HL-60 (cell line): ENCODE measurements at places on chromosomes 2 and 18.

GRCh38 chr2:43059183-43059897, 167.1 kb downstream of the ZFP36L2 start:
- peak; percentile 86 for DNase-seq

DNA sequence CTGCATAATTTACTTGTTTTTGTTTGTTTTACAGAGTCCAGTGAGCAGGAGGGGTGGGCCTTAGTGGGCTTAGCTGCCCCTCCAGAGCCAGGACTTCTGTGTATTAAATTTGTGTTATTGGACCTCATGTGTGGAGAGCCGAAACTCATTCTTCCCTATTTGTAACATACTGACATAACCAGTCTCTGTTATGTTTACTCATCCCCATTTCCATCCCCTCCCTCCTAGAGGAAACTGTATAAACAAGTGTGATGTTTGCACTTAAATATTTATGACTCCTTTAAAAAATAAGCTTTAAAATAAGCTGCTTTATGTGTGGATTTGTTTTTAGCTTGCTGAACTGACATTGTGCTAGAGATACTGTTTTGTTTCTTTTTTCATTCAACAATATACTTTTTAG, 13.8 kb downstream of the ZNF512 start:
- no peak for DNase-seq

DNA sequence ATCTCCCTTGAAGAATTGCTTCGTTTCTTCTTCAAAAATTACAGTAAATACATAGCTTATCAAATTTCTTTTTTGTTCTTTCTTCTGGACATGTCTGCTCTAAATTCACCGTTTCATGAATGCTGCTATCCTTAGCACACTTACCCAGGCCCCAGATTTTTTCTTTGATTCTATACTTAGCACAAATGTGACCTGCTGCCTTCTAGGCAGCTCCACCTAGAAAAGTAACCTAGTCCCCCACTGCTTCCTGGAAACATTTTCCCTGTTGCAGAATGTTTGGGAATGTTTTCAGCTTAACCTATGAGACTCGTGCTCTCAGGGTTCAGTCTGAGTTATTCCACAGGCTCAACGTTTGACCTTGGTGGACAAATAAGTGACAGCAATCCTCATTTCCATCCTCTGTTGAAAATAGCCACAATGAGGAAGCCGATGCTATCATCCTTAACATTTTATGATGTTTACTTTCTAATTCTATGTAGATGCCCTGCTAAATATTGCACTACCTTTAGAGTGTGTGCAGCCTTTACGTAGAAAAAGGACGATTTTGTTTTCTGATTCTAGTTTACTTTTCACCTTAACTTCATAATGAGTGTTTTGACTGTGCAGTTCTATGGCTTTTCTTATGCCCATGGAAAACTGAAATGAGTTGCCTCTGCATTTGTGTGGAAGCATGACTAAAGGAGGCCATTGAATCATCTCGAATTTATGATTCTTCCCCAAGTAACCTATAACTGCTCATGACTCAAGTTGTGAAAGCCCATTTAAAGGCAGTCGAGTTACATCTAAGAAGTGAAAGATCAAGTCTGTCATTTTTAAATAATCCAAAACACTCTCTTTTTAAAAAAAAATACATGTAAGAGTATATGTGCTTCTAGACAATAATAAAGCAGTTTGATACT, 47.7 kb downstream of the TMEM182 start:
- no peak for DNase-seq

DNA sequence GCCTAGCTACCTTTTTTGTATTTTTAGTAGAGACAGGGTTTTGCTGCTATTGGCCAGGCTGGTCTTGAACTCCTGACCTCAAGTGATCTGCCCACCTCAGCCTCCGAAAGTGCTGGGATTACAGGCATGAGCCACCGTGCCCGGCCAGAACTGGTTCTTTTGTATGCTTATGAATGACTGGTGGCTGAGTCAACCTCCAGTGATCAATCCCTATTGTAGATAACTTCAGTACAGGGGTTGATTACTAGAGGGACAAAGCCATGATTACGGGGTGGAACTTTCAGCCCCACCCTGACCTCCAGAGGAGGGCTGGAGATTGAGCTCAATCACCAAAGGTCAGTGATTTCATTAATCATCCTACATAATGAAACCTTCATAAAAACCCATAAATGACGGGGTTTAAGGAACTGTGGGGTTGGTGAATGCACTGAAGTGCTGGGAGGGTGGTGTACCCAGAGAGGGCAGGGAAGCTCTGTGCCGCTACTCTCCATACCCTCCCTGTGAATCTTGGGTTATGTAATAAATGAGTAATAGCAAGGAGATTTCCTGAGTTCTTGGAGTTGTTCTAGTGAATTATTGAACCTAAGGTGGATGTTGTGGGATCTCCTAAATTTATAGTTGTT, 281.8 kb upstream of the CXCR4 start:
- no peak for DNase-seq

DNA sequence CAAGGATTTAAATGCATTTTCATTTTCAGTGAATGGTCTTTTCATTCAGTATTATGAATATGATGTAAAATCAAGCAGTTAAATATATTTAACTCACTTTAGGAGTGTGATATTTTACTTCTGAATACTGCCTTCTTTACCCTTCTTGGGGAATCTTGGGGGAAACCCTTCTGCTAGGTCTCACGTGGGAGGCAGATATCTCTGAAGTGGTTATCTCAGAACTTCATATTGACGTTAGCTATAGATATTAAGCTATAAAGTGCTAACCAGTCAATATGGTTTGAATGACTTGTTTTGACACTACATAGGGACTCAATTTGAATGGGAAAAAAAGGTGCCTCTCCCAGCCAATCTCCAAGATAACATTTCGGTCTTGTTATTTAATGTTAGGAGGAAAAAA, 9.8 kb downstream of the REL start:
- DNase-seq, result no peak

DNA sequence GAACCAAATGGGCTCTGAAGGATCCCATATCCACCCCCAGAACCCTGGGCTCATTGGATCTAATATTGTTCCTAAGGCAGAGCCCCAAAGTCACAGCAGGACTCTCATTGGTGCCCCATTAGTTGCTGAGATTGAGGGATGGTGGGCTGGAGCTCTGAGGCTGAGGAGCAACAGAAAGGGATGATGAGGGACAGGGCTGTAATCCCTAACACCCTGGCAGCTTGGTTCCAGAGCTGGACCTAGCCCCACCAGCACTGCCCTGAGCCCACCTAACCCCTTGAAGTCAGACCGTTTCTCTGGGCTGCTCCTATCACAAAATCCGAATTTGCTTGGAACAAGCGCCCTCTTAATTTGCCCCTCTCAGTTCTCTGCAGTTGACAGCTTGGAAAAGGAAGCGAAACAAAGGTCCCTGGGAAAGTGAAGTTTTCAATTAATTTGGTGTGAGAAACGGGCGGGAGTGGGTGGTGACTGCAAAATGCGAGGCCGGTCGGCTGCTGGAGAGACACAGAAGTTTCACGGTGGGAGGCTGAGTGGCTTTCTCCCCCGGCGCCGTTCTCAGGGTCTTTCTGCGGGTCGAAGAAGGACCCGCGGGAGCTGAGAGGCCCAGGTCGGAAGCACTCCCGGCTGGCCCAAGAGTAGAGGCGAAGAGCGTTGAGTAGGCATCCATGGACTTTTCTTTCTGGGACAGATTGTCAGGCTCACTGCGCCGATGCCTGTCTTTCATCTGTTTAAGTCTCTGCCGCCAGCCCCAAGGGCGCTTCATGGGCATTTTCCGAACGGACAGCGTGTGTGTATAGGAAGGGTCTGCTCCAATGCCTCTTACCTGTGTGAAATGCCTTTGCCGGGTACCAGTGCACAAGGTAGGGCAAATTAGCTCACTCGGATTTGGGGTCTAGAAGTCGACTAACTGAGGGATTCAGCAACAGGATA, 927 bp upstream of the HOXD13 start:
- DNase-seq, result no peak

GRCh38 chr2:221810245-221810644, 238.1 kb upstream of the EPHA4 start:
- no peak for DNase-seq

- DNase-seq, result no peak
Measured at GRCh38 chr2:144935736-144936135, 415.8 kb upstream of the ZEB2 start.

DNA sequence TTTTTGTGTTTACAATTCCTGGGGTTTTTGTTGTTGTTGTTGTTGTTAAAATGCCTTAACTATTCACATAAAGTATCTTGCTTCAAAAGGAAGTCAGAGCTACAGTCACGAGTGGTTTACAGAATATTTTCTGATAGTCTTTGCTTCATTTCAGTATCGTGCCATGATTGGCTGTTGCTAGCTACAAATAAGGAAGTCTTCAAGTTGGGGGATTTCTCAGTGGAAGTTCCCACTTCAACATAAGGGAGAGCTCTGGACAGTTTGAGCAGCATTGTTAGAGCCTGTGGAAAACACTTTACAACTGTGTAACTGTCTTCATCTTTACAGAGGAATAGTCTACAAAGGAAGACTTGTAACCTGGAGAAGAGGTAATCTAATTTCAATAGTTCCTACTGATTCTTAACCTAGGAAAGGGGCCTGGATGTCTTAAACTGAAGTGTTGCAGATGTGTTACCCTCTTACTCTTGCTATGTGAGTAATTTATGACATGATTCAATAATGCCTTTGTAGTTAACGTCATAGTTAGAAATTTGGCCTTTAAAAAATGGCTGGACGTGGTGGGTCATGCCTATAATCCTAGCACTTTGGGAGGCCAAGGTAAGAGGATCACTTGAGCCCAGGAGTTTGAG, 23.4 kb upstream of the TANK start:
- DNase-seq, result peak; percentile 25
